Stimulated activated CD8-positive, alpha-beta memory T cell treated with anti-CD3 and anti-CD28 coated beads, Interleukin-15, amount 100 ng/mL, for 4 hours (primary cell): ENCODE measurements at places on chromosomes 5 and 9.

- no peak for DNase-seq
Observed at GRCh38 chr5:11596185-11596584, 308.1 kb downstream of the CTNND2 start.

DNA sequence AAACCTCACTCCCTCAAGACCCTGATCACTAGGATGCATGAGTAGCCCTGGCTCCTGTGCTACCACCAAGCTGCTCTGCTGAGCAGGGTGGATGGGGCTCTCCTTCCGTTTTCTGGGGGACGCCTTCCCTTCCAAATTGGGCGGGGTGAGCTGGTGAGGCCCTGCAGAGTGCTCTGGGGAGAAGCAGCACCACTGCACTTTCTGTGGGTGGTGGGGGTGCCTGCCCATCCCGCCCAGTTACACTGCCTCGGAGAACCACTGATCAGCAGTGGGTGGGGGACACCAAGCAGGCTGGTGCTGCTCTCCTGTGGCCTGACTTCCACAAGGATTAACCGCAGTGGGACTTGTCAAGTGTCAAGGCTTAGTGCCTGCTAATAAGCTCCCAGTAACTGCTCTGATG, 19.0 kb downstream of the GFPT2 start:
- no peak for DNase-seq

- no peak for DNase-seq
Observed at GRCh38 chr5:168317521-168318147, 26.2 kb downstream of the WWC1 start.

DNA sequence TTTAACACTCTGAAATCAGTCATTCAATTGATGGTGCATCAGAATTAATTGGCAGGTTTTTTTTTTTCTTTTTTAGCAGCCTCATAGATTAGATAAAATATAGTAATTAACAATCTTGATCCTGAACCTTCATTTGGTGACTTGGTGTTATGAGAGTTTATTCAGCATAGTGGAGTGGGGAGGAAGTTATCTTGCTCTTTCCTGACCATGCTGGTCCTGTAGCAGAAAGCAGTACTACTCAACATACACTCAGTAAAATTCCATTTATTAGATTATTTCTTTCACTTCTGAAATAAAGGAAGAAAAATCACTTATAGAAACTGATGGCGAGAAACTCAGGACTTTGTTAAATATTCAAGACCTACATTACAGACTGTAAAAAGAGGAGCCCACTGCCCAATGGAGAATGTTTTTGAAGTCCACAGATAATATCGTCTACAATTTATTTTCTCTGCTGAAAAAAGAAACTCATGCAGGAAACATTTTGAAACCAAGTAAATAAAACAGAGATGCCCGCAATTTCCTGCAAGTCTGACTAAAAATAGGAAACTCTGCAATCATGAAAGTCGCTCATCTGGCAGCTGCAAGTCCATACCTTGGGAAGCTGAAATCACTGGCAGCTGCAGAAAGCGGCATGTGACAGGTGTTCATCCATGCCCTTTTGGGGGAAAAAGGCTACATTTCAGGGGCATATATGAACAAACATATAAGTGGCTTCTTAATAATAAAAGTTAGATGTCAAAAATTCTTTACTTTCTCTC, 233.2 kb upstream of the RFX3 start:
- no peak for DNase-seq

DNA sequence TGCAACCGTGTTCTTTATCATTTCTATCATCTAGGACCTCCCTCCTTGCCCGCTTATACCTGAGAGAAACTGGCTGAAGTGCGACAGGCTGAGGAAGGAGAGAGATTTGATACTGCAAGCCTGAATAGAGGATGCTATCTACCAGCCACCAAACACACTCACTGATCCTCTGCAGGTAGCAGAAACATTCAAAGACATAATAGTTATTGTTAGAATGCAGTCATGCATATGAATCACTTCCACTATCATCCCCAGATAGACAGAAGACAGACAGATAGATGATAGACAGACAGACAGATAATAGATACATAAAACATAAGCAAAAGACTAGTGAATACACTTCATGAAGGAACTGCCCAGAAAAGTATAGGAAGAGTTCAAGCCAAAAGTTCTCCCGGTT, 32.9 kb downstream of the FAM81B start:
- no peak for DNase-seq

DNA sequence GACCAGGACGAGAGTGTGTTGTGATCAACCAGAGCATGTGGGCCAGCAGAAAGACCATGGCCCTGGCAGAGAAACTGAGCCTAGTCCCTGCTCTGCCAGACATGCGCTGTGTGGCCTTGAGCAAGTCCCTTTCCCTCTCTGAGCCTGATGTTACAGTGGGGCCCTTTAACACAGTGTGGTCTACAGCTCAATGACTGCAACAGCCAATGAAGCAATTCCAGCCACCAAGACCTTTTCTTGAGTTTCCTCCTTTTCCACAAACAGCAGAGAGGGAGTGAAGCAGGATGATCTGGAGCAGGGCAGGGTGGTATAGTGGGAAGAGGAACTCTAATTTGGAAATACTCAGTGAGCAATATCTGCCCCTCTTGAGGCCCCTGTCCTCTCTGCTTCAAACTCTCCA, 25.8 kb upstream of the ARSI start:
- DNase-seq: no peak

DNA sequence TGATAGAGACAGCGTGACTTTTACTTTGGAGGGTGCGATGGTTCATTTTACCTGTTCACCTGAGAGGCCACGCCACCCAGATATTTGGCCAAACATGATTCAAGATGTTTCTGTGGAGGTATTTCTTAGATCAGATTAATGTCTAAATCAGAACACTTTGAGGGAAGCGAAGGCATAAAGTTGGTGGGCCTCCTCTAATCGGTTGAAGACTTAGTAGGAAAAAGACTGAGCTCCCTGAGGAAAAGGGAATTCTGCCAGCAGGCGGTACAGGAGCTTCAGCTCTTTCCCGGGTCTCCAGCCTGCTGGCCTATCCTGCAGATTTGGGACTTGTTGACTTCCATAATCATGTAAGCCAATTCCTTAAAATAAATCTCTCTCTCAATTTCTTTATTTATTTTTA, 7.0 kb upstream of the LAMC3 start:
- no peak for DNase-seq

GRCh38 chr5:124868676-124869075, 122.2 kb upstream of the ZNF608 start:
- DNase-seq: no peak

- no peak for DNase-seq
Observed at GRCh38 chr5:160938532-160938931, 86.5 kb upstream of the ATP10B start.

GRCh38 chr9:37938121-37938891, 34.4 kb upstream of the SLC25A51 start:
- no peak for DNase-seq
